ENCODE measurements at places on chromosomes 7 and 10.

DNA sequence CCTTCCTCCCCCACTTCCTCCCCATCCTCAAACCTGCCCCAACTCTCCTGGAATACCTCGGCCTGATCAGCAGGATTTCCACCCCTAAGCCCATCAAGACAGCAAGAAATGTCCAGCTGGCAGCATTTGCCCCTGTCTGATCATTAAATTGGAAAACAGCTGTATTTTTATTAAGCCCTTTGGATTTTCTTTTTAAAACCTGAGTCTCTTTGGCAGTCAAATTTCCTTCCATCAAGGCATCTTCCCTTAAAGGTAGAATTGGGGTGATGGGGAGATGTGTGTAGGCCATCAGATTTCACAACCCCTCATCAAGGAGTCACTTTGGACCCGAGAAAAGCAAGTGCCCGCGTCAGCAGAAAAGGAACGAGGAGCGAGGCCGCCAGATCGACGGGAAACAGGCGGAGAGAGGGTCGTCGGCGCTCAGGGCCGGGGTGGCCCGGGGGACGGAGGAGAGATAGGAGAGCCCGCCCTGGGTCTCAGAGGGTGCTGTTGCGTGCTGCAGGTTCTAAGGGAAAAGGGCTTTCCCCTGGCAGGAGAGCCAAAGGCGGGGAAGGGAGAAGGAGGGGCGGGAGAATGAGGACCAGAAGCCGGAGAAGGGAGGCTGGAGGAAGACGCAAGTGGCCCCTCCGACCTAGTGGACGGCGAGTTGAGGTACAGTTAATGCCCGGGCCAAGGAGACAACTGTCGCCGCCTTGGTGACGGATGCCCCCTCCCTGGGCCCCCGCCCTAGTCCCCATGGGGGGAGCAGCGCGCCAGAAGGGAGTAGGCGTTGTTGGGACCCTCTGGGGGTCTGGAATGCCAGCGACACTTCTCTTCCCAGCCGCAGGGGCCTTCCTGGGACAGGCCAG, 11.5 kb upstream of the GATA3 start:
- no peak for DNase-seq

GRCh38 chr7:99042957-99043356, 101.0 kb downstream of the SMURF1 start:
- DNase-seq: no peak

- DNase-seq: no peak
Measured at GRCh38 chr10:6563731-6564130, 16.3 kb downstream of the PRKCQ start.

DNA sequence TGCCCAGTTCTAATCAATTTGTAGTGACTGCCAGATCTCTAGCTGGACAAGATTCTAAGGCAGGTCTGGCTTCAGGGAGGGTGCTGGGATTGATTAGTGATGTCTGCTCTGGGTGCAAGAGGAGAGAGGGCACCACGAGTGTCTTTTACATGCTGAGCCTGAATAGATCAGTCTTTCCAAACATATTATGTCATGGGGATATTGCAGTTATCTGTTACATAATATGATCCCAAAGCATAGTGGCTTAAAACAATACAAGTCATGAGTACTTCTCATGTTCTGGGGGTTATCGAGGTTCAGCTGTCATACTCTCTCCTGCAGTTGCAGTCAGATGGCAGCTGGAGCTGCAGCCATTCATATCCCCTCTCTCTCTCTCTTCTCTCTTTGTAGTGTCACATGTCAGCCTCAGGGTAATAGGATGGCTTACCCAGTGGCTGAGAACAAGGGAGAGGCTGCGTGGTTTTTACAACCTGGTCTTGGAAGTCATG, 26.0 kb downstream of the SLC29A3 start:
- no peak for DNase-seq

DNA sequence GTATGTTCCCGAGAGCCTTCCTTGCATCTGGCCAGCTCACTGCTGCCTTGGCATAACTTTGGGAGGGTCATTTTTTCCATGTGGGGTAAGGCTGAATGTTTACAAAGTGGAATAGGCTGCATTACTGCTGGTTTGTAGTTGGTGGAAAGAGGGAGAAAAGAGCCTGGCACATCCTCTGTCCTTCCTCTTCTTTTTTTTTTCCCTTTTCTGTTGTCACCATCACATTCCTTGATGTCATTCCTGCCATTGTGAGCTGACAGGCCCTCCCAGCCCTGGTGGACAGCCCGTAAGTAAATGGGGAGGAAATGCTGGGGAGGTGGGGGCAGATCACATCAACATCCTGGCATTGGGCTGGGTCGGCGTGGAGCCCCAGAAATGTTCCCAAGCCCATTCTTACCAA, at the start of gene GARIN1A:
TSS of gene GARIN1A (plus strand) at position 301 of the 400 bp plus-strand sequence. CDS start 106 bp downstream, outside the sequence.
- DNase-seq: no peak

Measured in CD4-positive, alpha-beta T cell treated with Interleukin-1 beta for 1 hour (primary cell).